ENCODE measurements at places on chromosomes 2 and 18.

DNA sequence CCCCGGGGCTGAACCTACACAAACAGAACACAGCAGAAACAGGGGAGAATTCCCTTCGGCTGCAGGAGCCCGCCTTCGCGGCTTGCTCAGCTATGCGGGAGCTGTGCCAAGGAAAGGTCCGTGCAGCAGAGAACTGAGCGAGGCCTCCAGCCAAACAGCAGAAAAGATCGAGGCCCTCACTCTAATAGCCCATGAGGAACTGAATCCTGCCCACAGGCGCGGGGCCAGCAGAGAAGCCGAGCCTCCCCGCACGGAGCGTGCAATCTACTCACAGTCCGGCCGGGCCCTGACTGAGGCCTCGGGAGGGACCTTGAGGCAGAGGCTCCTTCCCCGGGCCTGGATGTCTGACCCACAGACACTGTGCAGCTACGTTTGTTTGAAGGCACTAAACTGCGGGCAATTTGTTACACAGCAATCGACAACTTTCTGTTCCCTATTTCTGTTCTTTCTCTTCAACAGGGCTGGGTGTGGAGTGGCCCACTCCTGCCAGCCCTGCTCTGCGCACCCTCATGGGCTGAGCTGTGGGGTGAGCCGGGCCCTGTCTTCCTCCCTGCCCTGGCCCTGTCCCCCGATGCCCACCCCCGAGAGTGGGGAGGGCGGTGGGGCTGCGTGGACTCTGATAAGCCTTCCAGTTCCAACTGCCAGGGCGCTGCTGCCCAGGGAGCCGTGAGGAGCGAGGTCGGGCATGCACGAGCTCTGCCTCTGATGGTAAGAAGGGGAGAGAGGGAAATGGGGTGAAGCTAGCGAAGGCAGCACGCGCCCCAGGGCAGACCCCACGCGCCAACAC, 13.7 kb downstream of the HES6 start:
- no peak for DNase-seq

- no peak for DNase-seq
Measured at GRCh38 chr2:63872571-63873328, 31.1 kb downstream of the UGP2 start.

DNA sequence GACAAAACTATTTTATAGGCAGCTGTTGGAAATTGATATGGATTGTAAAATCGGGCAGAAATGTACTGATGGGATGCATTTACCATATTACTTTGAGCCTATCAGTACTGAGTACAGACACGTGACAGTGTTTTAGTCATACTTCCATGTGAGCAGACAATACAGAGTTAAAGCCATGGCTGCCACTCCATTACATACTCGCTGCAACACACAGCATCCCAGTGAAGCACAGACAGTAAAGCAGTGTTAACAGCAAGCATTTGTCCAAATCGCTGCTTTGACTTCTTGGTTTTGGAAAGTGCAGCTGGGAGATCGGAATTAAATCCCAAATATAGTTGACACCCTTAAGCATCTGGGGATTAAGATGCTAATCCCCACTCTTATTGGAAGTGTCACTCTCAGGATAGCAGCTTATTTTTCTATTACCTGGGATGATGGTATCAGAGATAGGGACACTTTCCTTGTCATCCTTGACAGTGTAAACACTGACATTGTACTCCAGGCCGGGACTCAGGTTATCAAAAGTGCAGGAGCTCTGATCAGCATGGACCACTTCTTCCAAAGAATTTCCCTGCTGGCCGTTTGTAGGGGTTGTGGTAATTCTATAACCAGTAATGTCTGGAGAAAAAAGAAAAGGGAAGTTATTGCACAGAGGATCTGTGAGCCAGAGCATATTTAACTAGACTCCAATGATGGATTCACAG, 41.6 kb downstream of the FN1 start:
- DNase-seq: no peak

DNA sequence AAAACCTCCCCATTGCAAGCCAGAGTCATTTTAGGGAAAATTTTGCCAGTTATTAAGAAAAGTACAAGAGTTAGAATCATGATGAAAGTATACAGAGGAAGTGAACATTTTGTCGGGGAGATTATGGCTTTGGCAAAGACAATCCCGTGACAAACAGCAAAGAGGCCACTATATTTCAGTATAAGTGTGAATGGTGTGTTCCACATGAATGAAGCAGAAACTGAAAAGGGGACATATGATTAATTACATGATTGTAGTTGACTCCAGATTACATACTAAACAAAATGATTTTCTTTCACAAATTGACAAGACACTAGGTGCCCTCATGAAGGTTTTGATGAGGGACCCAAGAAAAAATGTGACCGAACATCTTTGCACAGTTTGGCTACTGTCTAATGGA, 42.0 kb downstream of the SP140 start:
- no peak for DNase-seq

DNA sequence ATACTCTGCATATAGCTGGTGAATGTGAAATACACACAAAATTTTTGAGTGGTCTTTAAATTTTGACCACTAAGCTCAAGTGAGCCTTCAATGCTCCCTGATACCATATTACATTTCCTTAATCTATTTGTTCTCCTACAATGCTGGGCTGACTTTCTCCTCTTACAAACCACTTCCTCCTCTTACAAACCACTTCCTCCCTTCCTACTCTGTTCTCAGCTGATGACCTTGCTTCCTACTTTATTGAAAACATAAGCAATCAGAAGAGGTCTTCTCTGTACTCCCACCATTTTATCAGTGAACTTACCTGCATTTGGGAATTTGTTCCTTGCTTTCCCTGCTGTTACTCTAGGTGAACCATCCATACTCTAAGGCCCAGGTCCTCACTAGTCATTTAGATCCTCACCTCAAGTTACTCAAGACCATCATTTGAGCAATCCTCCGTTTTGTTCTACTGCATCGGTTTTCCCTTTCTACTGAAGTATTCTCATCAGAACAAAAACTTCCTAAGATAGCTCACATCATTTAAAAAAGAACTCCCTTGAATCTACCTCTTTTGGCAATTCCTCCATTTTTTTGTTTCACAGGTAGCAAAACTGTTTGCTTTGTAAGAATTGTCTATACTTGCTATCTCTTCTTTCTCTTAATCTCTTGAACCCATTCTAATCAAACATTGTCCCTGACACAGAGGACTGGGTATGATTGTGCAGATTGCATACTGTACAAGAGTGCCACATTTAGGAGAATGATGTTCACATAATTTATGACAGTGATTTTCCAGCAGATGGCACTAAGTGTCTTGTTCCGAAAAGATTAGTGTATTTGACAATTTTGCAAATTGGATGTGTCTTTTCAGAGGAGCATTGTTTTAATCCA, 96.5 kb downstream of the EPB41L5 start:
- DNase-seq: no peak
